ENCODE measurements at places on chromosomes 11 and 22.
A peak's percentile ranks its signal among the peaks of the same experiment; 100 is the strongest.

GRCh38 chr11:40797981-40798380 lies 661.5 kb downstream of the LRRC4C start:
- DNase-seq, result peak; percentile 28

GRCh38 chr11:80861193-80861592 lies 1420.4 kb upstream of the TENM4 start:
- no peak for DNase-seq

- no peak for DNase-seq
Measured at GRCh38 chr11:44999068-44999467, 48.4 kb upstream of the TP53I11 start.

DNA sequence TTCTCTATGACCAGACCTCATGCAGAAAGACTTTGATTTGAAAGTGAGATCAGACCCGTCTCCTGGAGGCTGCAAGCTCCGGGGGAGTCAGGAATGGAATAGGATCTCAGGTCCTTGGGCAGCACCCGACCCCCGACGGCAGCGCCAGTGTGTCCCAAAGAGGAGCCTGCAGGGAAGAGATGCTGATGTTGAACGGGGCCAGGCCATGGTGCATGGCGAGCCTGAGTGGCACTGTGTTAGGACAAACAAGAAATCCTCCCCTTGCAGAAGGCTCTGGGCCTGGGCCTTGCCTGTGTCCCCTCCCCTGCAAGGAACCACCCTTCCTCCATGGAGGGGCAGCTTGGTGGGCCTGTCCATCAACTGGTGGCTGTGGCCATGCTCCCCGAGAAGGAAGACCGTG lies 20.1 kb upstream of the SYT8 start:
- no peak for DNase-seq

DNA sequence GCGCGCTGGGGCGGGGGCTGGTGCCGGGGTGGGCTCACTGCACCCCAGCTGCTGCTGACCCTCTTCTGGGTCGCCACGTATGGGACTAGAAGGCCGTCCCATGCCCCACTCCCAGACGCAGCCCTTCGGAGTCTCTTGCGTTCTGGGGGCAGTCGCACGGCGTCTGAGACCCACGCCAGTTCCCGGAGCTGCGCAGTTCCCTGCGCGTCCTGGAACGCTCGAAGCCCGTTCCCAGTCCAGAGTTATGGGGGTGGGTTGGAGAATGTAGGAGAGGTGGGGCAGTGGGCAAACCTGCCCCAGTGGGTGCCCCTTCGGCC lies 375 bp downstream of the LAYN start:
- DNase-seq, result peak; percentile 53

DNA sequence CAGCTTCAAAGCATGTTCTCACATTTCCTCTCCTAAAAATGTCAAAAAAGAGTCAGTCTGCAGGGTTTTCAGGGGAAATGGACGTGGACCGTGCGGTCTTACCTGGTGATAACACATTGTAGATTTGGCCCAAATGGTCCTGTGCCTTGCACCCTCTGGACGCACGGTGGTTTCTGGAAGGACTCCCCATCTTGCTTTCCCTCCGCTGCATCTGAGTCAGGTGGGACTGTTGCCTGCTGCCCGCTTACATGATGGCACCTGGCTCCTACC lies 1290.1 kb downstream of the TBC1D22A start:
- DNase-seq, result no peak

DNA sequence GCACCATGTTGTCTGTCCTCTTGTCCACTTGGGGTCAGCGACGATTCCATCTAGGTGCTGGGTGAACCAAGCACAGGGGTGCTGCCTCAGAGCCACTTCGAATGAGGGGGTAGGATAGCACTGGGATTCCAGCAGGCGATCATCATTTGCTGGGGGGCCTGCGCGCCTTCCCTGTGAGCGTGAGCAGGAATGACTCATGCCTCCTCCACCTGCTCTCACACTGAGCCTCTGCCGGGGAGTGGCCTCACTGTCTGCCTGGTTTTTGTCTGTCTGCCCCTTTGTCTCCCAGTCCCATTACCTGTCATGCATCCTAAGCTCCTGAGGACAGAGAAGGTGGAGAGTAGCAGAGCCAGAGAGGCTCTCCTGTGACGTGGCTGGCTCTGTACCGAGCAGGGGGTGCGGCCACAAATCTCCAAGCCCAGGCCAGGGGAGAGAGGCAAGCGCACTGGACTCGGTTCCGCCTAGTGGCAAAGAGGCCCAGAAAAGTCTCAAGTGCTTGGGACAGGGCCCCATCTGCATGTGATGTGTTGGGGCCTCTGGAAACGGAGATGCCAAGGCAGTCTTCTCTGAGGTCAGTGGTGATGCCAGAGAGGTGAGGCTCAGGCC lies 30.8 kb downstream of the RSPH14 start:
- DNase-seq, result peak; percentile 95

- DNase-seq, result no peak
Measured at GRCh38 chr22:17767233-17768065, 6.8 kb downstream of the BID start.

DNA sequence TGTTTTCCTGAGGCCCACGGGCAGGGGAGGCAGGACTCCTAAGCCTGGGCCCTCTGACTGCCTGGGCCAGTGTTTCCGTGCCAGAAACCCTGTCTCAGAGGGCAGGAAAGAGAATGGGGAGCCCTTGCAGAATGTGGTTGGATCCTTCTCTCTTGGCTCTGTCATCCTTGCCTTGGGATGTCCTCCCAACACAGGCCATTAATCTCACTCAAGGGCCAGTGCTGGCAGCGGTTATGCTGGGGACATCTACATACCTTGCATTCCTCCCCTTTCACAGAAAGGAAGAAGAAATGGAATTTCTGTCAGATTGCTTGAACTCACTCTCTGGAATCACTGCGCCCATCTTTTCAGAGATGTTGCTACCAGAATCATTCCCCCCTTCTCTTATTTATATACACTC lies 296.9 kb downstream of the KIRREL3 start:
- no peak for DNase-seq

GRCh38 chr22:19497245-19497644 lies 17.5 kb downstream of the CDC45 start:
- peak; percentile 77 for DNase-seq

DNA sequence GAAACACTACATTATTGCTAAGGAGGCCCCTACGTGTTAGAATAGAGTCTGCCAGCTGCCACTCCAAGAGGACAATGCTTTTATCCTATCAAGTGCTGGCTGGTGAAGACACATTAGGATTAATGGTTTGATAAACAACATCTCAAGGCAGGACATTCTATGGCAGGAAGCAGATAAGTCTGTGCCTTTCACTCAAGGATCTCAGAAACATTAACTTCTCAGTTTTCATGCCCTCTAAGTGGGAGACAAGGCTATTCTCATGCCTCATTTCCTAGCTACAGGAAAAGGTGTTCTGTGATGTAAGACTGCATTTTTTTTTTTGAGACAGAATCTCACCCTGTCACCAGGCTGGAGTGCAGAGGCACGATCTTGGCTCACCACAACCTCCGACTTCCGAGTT lies 23.5 kb upstream of the TIMP3 start:
- no peak for DNase-seq

DNA sequence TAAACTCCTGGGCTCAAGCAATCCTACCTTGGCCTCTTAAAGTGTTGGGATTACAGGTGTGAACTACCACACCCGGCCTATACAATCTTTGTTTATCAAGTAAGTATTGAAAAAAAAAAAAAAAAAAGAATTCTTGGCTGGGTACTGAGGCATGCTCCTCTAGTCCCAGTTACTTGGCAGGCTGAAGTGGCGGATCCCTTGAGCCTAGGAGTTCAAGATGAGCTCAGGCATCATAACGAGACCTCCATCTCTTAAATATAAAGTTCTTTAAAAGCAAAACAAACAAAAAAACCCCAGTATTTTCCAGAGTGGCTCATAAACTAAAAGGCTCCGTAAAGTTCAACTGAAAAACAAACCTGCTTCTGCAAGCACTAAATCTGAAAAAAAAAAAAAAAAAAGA lies 50.3 kb upstream of the GAB2 start:
- DNase-seq, result no peak

GRCh38 chr11:16975906-16976305 lies 38.3 kb downstream of the PLEKHA7 start:
- DNase-seq, result no peak

All from NCI-H69 (cell line).